ENCODE measurements at places on chromosomes 4 and X.

DNA sequence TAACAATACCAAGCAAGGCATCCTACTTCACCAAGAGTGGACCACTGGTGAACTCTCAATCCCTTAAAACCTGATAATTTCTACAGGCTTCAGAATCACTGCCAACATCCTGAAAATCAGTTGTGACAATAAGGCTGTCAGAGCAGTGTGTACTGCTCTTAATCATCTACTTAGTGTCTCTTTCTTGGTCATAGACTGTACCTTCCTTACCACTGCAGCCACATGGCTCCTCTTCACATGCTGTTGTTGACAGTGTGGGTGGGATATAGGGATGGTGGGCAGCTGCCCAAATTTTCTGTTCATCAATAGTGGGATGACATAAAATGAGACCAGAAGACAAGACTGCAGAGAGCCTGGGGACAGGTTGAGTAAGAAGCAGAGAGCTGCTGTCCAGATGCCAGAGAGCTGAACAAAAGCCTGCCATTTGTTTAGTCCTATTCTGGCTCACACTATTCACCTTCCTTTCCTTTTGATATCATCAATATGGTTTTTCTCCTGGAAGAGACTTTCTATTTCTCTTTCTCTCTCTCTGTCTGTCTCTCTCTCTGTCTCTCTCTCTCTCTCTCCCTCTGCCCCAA, 178.9 kb downstream of the MGST2 start:
- DNase-seq: no peak

DNA sequence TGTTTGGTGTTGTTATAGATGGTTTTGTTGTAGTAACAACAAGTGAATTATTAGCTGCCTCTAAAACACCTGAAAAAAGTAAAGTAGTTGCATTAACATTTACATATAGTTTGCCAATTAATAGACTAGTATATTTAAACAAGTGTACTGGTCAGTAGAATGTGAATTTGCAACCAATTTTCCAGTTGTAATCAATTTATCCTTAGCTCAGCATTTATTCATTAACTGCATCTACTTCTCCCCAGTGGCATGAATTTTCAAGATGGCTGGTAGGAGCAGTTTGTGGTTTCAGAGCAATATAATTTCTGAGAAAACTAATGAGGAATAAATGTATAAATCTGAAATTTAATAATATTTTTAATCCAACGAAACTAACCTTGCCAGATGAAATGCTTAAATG, 37.9 kb downstream of the EMCN start:
- DNase-seq: no peak

GRCh38 chrX:31128855-31129254, 57.0 kb upstream of the FTHL17 start:
- DNase-seq: no peak

DNA sequence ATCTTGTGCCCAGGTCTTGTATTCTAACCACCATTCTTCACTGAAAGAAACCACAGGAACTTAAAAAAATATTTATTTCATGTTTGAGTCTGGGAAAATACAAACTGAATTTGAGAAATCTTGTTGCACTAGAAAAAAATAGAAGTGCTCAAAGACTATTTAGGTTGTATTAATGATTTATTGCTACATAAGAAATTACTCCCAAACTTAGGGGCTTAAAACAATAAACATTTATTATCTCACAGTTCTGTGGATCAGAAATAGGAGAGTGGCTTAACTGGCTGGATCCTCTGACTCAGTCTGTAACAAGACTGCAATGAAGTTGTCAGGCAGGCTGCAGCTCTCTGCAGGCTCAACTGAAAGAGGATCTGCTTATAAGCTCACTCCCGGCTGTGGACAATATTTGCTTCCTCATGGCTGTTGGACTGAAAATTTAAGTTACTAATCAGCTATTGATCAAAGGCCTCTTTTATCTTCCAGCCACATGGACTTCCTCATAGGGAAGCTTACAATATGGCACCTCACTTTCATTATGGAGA, 295.4 kb upstream of the FAM241A start:
- no peak for DNase-seq

DNA sequence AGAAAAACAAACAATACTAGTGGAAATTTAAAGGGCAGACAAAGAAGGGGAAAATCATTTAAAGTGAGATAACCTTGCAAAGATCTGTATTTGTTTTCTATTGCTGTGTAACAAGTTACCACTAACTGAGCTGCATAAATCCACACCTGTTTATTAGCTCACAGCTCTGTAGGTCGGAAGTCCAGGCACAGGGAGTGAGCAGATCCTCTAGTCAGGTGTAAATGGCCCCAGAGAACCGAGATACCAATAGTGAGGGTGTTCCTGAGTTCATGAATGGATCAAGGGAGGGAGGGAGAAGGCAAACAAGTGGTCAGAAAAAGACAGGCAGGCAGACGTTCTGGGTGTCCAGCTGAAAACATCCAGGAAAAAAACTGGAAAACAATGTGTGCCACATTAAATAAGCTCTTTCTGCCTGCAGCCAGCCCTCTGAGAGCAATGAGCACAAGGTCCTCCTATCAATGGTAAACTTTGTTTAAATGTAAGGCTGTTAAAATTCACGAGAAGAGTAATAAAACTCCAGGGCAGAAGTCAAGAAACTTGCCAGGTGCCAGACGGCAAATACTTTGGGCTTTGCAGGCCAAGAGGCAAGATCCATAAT, 25.0 kb downstream of the ADGRA3 start:
- no peak for DNase-seq

DNA sequence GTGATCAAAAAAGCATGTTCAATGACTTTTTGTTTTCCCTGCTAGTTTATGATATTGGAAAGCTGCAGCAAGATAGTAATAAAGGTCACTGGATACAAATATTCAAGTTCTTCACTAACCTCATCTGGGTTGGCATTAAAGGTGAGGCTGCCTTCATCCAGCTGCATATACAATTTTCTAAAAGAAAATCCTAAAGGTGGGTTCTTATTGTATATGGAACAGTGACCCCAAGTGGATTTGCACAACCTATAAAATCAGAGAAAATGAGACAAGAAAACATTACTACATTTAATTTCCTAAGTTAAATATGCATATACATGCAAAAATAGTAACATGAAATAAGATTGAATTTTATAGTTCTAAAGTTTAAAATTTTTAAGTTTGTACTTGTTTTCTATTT, 23.9 kb downstream of the FBXO8 start:
- DNase-seq: no peak

Measured in B cell (primary cell).